ENCODE measurements at places on chromosomes 7 and 10.

GRCh38 chr7:155870334-155871180, 58.3 kb upstream of the SHH start:
- DNase-seq = no peak

DNA sequence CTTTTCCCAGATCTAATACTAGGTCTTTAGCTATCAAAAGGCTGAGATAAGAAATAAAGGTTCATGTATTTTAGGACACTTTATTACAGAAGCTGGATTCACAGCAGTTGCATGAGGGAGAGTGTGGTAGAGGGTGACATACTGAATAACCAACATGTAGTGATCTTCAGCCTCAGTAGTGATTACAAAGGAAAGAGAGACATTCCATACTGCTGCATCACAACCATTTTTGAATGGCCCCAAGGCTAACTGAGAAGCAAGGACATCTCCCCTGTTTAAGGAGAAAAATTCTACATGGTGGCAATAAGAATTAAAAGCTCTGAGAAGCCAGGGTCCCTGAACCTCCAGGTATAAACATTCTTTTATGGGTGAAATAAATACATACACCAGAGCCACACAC, 35.3 kb downstream of the COG5 start:
- DNase-seq = no peak

DNA sequence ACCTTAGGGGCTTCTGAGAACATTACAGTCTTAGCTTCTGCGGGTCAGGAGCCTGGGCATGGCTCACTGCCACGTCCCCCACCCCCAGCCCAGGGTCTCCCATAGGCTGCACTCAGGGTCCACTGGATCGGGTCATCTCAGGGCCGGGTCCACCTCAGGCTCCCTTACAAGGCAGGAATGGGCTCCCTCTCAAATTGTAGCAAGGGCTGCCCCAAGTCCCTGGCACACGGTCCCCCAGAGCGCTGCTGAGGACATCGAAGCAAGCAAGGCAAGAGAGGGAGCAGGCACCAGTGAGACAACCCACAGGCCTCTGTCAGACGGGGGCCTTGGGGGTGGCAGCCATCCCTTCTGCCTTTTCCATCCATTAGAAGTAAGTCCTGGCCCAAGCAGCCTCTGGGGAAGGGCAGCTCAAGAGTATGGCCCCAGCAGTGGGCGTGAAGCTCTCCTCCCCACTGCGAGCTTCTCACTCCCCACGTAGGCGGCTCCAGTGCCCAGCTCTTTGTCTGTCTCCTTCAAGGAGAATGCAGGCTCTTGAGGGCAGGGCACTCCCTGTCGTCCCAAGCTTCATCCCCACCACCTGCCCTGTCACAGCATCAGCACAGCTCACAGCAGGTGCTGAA, 18.0 kb upstream of the RET start:
- no peak for DNase-seq

- DNase-seq = peak; percentile 86
These were observed 58.0 kb upstream of the STRIP2 start for GRCh38 chr7:129376076-129376777.

GRCh38 chr7:106108991-106109390, 3.1 kb downstream of the SYPL1 start:
- no peak for DNase-seq

GRCh38 chr10:115118346-115118745, 25.2 kb downstream of the ATRNL1 start:
- DNase-seq = no peak

DNA sequence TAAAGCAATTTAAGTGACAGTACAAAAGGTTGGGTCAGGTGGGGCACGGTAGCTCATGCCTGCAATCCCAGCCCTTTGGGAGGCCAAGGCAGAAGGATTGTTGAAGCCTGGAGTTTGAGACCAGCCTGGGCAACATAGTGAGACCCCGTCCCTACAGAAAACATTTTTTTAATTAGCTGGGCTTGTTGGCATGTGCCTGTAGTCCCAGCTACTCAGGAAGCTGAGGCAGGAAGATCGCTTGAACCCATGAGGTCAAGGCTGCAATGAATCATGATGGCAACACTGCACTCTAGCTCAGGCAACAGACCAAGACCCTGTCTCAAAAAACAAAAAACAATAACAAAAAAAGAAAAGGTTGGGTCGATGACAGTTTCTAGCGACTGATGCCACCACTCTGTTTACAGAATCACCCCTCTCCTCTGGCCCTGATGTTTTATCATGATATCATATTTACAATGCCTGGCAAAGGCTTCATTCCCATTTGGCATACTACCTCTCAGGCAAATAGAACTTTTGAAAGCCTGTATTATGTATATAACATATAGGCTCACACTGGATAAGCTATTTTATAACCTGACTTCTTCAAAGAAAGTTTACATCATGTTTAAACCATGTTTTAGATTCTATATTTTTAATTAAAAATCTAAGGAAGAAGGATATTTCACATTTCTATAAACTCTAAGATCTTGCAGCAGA, 558 bp upstream of the ABCC2 start:
- DNase-seq = no peak

DNA sequence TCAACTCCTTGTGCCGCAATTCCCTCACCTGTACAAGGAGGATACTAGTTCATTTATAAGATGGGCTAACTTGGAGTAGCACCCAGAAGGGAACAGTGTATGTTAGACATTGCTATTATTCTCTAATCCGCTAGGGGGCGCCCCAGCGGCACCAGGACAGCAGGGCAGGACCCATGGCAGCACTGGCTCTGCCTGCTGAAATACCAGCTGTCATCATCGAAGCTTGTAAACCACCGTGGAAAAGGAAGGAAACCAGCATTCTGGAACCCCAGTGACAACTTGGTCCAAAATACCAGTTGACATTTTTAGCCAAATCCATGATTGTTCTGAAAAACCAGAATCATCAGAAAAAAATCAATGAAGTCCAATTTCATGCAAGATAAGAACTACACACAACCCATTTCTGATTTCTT, 134.4 kb downstream of the ITGA8 start:
- peak; percentile 64 for DNase-seq

DNA sequence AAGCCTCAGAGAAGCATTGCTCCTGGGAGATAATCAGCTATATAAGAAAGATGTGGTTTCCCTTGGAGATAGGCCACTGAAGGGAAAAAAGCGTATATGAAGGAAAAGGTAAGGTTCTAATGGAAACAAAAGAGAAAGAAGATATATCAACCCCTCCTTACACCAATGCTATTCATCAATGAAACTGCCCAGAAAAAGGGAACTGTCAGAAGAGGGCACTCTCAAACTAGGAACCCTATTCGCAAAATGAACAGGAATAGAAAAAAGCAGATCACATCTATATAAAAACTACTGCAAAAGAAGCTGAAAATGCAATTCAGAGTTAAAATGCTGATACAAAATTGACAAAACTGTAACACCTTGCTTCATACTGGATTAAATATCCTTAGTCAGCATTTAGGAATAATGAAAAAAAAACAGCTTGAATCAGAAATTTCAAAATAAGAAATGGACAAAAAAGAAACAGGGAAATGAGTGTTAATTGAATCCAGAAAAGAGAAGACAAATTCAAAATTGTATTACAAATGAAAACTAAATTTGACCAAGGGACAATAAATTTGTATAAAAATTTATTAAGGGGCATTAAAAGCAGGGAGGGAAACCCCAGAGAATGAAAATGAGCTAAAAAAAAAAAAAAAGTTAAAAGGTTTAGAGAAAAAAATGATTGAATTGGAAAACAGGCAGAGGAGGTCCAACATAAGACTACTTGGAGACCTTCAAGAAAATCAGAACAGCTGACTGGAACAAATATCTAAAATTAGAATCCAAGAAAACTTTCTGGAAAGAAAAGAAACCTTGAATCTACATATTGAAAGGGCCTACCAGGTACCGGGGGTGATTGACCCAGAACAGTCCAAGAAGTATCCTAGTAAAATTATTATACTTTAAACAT, 17.9 kb downstream of the NHLRC2 start:
- DNase-seq = no peak

GRCh38 chr7:31679574-31680305, 7.3 kb upstream of the PPP1R17 start:
- no peak for DNase-seq

GRCh38 chr7:143131781-143132180, at the start of gene PIP:
PIP (plus strand) TSS chr7:143132077; CDS start chr7:143132117, 40 bp downstream.
- DNase-seq = no peak

DNA sequence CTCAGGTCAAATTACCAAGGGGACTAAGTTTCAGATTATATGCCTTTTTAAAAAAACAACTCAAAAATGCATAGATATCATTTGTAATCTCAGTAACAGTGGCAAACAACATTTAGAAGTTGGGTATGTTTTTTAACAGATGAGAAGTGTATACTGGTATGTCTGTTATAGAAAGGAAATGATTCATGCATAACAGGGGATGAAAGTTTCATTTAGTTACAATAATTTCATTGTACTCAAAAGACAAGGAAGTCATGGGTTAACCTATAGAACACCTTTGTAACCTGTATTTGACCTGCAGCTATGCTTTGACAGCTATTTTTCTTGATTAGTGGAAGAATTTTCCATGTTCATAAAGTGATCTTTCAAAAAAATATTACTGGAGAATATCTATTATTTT, 35.4 kb upstream of the FAM133B start:
- DNase-seq = no peak

DNA sequence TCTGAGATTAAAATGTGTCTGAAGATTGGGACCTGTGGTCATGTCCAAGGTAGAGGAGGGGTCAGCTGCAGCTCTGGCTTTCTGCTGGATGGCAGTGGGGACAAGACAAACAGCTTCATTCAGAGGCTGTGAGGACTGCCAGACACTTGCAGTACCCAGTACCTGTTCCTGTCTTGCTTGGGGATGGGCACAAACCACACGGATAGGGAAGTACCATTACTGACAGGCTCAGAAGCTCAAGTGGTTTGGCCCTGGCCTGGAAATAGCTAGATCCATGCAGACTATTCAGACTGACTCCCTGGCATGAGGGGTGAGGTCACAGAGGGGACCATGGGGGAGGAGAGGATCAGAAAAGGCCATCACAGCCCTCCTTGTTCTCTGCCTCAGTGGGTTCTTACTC, 56.0 kb upstream of the COMTD1 start:
- DNase-seq = no peak

DNA sequence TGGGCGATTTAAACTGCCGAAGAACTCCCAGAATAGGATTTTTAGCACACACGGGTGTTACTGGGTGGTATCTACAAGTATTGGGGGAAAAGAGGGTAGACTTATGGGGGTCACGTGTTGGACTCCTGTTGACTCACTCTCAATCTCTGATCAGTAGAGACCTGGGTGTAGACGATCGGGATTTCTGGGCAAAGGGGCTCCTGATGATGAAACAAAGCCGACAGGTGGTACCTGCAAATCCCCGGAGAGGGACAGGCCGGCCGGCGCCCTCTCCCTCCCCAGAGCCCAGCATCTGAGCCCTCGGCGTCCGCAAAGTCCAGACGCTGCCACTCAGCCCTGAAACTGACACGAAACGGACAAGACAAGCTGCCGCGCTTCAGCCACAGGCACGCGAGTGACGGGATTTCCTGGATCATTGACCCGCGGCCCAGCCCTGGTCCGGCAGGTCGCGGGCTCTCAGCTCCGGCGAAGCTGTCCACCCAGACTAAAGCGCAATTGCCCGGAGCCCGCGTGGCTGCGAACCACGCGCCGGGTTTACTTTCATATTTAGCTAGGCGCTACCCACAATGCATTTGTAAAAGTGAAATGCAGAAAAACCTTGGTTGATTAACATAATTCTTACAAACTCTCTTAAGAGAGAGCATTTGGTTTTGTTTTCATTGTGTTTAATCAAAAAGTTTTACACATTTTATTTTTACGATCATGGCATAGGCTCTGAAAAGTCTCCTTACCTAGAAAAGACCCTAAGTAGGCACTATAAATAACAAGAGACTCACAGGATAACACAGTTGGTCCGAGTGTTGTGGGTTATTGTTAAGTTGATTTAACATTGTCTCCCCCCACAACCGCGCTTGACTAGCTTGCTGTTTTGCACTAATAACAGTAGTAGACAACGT, 56.9 kb upstream of the EZH2 start:
- DNase-seq = peak; percentile 68

- no peak for DNase-seq
These were observed 33.4 kb upstream of the PDGFA start for GRCh38 chr7:552868-553635.

GRCh38 chr7:50356212-50356944, 51.9 kb downstream of the IKZF1 start:
- no peak for DNase-seq

- DNase-seq = no peak
These were observed 91.3 kb downstream of the ZNF467 start for GRCh38 chr7:149682038-149682437.

GRCh38 chr10:104340641-104341040, 2.4 kb upstream of the ITPRIP start:
- DNase-seq = no peak

DNA sequence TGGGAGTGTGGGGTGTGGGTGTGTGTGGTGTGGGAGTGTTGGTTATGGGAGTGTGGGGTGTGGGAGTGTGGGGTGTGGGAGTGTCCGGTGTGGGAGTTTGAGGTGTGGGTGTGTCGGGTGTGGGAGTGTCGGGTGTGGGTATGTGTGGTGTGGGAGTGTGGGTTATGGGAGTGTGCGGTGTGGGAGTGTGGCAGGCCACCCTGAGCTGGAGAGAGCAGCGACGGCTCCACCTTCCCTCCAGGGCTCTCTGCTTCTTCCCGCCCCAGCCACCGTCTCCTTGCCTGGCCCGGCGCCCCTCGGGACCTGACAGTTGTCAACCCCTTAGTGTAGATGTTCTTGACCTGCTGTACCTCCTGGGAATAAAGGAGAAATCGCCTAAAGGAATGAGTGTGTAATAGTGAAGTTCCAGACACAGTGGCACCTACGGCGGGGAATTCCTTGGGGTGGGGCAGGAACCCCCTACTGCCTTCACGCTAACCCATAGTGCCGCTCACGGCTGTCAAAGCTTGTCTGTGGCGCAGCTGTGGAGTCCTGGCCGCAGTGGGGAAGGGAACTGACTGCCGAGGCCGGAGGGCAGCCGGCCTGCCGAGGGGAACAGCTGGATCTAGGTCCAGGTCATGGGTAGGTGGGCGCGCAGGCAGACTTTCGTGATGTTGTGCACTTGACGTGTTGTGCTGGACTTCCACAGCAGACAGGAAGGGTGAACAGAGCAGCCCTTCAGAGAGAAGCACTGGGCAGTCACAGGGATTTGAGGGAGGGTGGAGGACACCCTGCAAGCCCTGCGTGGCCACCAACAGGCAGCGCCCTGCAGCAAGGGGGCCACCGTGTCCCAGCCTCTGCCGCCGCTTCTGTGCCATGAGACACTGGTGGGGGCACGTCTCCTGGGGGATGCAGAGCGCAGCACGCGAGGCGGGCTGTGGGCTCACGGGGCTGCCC, 49.0 kb upstream of the EN2 start:
- DNase-seq = no peak

GRCh38 chr10:35416619-35417312, 80.5 kb downstream of the CCNY start:
- no peak for DNase-seq

GRCh38 chr7:70833726-70834125, 298.2 kb upstream of the GALNT17 start:
- DNase-seq = no peak

DNA sequence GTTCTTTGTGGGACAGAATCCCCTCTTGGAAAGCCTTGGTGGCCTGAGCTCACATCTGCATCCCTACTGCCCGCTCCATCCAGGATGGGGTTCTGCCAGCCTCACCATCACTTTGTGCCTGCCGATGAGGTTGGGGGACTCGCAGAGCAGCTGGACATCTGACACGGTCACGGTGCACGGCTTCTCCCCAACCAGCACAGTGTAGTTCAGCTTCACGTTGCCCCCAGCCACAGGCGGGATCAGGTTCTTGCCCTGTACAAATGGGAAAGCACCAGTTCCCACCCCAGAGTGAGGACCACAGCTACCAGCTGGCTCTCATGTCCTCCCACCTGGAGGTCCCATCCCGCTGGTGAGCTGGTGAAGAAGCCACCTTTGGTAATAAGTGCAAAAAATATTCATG, 395.8 kb downstream of the PLXNA4 start:
- no peak for DNase-seq

GRCh38 chr7:38525857-38526256, 105.3 kb downstream of the AMPH start:
- DNase-seq = no peak

Data from activated naive CD4-positive, alpha-beta T cell treated with anti-CD3 and anti-CD28 coated beads for 36 hours (primary cell).